ENCODE measurements at places on chromosomes 2 and 18. TPM values are rescaled to one million over a fixed set of nuclear protein-coding genes. Genes with fewer than 3 reads are reported as not detected.

- no peak for DNase-seq
These were observed 142.1 kb downstream of the ASXL3 start for GRCh38 chr18:33720133-33720532.

Gene SCN2A
- 0.53 TPM for total RNA-seq

- DNase-seq, result no peak
These were observed 160.8 kb downstream of the TGIF1 start for GRCh38 chr18:3610813-3611212.

Gene PROKR1
- total RNA-seq, result not detected

GRCh38 chr2:130936451-130936850 is 99.7 kb downstream of the ARHGEF4 start:
- DNase-seq, result no peak

DNA sequence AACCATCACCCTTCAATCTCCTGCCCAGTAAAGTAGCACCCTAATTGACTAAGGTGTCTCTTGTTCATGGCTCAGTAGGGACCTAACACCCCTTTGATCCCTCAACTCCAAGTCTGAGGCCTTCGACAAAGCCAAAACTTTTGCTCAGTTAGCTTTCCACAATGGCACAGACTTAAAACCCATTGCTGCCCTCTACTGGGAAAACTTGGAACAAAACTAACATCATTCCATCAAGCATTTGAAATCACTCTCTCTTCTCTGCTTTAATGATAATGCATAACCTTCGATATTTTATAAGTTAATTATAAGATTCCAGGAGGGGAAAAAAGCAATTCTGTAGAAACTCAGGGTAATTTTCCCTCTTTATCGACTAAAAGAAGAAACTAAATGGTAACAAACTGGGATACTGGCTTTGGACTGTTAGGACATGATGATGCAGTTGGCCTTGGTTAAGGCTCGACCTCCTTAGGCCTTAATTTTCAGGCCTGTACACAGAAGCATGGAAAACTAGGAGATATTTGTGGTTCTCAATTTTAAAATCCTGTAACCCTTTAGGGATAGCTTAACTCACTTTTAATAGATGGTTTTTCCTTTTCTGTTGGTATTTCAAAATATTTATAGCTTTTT is 127.8 kb downstream of the STK39 start:
- no peak for DNase-seq

Gene DAW1
- not detected for total RNA-seq

- no peak for DNase-seq
These were observed 5.9 kb downstream of the LBX2 start for GRCh38 chr2:74493546-74493945.

- DNase-seq, result no peak
These were observed 1054.2 kb upstream of the CRIM1 start for GRCh38 chr2:35301369-35301768.

DNA sequence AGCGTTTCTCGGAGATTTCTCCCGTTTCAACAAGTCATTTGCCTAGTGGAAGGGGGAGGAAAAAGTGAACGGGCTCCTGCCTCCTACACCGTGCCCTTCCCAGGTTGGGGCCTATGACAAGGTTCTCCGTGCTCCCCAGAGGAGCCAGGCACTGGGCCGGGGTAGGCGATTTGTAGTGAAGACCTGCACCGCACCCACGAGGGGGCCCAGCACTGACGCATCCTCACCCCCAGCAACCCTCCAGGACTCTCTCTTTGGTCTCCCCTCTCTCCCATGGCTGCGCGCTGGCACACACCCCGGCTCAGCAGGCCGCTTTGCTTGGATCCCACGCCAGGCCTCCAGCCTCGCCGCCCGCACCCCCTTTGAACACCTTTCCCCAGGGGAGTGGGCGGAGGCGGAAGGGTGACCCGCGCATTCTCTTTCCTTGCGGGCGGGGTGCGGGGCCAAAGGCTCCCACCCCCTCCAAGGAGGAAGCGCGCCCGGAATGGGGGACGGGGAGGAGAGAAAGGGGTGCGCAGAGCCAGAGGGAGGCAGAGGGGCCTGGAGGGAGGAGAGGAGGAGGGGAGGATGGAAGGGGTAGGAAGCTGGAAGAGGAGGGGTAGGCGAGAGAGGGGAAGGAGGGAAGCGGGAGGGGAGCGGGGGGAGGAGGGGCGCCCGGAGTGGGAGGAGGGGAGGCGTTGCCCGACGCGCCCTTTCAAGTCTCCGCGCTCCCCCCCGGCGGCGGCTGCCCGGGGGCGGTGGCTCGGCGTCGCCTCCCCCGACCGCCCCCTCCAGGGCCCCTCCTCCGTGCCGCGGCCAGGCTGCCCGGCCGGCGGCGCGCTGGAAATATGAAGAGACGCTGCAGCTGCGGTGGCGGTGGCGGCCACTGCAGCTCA is at the start of gene APCDD1:
APCDD1 (plus strand) TSS at position 830 of the 875 bp plus-strand sequence. CDS start 347 bp downstream, outside the sequence.
- no peak for DNase-seq

Gene ARHGEF33
- total RNA-seq, result 6.4 TPM

DNA sequence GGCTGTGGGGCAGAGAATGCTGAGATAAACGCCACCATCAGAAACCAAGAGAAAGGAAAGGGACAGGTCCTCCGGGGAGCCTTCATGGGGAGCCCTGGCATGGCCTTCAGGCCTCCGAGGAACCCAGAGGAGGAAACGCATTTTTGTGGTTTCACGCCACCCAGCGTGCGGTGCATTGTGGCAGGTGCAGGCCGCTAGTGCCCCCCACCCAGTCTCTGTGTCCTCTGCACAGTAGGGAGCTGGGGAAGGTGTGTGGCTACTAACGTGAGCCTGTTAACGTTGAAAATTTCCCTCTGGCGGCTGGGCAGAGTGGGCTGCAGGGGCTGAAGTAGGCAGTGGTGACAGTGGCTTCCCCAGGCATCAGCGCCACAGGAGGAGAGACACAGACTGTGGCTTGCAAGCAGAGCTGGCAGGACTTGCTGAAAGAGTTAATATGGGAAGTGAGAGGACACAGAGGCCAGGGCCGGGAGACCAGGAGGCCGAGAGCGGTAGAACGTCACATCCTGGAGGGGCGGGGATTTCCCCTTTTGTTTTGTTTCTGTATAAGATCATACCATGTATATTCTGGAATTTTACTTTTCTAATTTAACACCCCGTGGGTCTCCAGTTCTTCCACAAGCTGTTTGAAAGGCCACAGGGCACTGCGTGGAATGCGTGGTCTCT is 166.9 kb downstream of the GBX2 start:
- DNase-seq, result no peak
